NCI-H345 (cell line): ENCODE measurements at places on chromosomes 3 and 15.

GRCh38 chr3:114839476-114839875 lies 307.6 kb downstream of the ZBTB20 start:
- no peak for DNase-seq

- no peak for DNase-seq
Measured at GRCh38 chr3:125594125-125594524, 1.2 kb downstream of the OSBPL11 start.

DNA sequence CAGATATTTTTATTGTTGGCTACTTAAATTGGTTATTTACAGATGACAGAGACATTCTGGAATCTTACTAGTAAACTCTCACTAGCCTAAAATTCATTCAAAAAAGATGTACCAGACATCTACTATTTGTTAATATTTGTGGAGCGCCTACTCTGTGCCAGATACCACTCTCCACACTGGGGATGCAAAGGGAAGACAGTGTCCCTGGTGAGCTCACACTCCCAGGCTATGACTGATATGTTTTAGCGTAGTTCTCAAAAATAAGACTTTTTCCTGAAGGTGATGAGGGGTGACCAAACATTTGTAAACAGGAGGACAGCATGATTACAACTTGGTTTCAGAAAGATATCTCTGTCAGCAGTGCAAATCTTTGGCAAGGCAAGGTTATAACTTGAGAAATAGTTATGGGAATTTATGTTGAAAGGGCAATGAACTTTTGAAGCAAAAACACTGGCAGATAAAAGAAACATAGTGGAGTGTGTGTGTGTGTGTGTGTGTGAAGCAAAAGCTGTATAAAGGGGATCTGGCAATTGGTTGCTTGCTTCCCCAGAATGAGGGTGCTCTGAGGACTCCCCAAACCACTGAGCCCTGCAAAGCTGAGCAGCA lies 51.2 kb downstream of the HACD2 start:
- DNase-seq = no peak

- DNase-seq = no peak
Measured at GRCh38 chr3:102125197-102125993, 276.1 kb downstream of the NFKBIZ start.

DNA sequence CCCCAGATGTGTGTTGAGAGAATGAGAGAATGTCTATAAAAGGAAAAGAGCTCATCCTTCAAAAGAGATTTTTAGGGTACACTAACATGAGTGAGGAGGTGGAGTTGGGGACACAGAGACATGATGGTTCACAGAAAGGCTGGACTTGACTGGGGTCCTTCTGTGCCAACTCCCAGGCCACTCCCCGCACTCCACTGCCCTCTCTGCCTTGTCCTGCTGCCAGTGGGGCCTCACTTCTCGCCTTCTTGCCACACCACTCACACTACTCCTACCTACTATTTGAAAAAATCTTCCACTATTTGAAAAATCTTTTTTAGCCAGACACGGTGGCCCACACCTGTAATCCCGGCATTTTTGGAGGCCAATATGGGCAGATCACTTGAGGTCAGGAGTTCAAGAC lies 298.1 kb downstream of the EPHB1 start:
- DNase-seq = no peak

DNA sequence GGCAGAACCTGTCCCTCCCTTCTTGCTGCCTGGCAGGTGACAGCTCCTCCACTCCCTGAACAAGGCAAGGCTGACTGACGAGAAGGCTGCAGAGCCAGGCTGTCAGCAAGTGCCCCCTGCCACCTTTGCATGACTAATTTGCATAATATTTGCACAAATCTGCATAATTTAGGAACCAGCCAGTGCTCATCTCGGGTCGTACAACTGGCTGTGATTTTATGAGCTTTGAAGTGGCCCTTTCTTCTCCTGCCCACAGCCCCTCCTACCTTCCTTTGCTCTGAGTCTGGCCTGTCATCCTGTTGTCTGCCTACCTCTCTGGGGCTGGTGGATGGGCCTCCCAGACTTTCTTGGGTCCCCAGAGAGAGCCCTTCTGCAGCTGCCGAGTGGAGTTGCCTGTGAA lies 58.9 kb downstream of the LINGO1 start:
- DNase-seq = no peak

GRCh38 chr3:133271539-133271938 lies 128.3 kb upstream of the BFSP2 start:
- no peak for DNase-seq

DNA sequence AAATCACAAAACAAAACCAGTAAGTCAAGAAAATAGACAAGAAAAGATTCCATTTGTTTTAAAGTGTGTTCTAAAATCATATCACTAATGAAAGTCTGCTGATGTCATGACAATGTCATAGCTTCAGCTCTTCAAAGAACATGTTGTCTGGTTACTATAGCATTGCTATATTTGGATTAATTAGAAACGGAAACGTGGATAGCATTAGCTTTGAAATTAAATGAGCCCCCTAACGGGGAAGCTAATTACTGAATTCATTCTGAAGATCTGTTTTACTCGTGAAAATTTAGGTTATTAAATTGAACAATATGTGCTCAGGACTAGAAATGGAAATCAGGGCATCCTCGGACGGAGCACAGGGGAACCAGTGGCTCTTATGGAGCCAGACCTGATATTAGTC lies 316.7 kb upstream of the AGTR1 start:
- no peak for DNase-seq

- no peak for DNase-seq
Measured at GRCh38 chr15:99427668-99428361, 138.0 kb upstream of the MEF2A start.

DNA sequence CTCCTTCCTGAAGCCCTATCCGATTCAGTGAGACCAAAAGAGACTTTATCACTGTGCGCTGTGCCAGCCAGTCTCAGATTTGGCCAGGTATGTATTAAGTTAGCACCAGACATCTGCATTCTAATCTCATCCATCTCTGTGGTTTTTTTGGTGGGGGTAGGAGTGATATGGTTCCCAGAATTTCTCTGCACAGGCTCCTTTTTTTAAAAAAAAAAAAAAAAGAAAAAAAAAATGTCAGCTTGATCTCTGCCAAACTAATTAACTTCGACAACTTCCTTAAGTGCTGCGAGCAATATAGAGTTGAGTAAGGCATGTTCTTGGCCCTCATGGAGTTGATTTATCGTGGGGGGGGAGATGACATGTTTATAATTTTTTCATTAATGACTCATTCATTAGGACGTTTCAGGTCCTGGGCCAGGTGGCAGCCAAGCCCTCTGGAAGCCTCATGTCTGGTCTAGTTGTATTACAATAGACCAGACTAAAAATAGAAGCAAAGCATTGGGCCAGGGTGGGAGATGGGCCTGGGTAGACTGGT lies 12.9 kb downstream of the SLCO3A1 start:
- DNase-seq = no peak

DNA sequence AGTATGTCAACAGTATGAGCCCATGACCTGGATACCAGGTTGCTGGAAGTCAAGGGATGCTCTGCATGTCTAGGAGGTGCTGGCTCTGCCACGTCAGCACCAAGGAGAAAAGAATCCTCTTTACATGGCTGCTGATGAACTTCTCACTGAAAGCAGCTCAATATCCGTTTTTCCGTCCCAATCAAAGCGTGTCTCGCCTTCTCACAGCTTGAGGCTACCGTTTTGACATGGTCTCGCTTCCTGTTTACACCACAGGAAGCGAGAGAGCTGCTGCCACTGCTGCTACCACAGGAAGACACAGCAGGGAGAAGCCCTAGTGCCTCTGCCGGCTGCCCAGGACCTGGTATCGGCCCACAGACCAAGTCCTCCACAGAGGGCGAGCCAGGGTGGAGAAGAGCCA lies 27.3 kb downstream of the STARD5 start:
- DNase-seq = peak; percentile 15

GRCh38 chr3:18556503-18557135 lies 131.5 kb upstream of the SATB1 start:
- no peak for DNase-seq

DNA sequence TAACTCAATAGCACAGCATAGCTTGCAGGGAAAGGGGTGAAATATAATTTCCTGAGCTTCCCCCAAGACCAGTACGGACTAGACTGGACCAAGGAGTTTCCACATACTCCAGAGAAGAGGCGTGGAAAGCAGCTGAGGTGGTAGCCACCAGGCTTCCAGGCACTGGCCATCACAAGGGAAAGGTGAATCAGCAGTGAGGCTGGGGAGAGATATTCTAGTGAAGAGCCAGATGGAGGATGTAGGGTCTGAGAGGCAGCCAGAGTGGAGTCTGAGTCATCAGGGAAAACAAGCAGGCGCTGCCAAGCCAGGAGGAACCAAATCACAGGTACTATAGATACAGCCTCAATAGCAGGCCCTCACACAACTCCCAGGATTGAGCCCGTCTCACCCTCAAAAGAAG lies 9.6 kb upstream of the RASA2 start:
- no peak for DNase-seq

GRCh38 chr15:82900511-82901060 lies 51.9 kb downstream of the HOMER2 start:
- DNase-seq = no peak

GRCh38 chr3:187769771-187770170 lies 24.5 kb upstream of the BCL6 start:
- DNase-seq = no peak

DNA sequence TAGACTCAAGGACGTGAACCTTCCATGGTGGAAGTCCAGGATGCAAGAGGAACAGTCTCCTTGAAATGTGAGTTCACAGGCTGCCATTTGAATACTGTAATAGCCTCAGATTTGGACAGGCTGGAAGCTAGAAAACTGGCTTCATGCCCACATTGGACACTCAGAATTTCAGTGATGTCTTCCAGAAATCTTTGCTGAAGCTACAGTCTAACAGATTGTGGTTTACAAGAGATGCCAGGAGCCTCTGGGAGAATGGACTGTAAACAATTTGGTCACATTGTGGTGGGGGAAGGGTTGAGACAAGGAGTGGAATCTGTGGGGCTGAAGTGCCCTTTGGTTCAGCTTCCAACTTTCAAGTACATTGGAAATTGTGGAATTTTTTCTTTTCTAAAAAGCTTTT lies 252.0 kb upstream of the PROK2 start:
- no peak for DNase-seq

DNA sequence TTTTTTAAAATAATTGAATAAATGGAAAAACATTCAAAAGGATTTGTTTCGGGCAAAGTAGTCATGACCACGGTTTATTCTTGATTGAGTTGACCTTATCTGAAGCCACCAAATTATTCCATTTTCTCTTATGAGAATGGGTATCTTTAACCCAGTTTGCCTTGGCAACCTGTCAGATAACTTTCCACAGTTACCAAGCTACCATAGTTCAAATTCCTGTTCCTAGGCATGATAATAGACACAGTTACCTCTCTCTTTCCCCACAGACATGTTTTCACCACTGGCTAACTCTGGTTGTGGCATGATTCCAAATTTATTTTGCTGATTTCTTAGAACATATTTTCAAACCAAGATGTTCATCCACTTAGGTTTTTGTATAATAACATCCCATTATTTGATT lies 84.9 kb downstream of the NECTIN3 start:
- no peak for DNase-seq

DNA sequence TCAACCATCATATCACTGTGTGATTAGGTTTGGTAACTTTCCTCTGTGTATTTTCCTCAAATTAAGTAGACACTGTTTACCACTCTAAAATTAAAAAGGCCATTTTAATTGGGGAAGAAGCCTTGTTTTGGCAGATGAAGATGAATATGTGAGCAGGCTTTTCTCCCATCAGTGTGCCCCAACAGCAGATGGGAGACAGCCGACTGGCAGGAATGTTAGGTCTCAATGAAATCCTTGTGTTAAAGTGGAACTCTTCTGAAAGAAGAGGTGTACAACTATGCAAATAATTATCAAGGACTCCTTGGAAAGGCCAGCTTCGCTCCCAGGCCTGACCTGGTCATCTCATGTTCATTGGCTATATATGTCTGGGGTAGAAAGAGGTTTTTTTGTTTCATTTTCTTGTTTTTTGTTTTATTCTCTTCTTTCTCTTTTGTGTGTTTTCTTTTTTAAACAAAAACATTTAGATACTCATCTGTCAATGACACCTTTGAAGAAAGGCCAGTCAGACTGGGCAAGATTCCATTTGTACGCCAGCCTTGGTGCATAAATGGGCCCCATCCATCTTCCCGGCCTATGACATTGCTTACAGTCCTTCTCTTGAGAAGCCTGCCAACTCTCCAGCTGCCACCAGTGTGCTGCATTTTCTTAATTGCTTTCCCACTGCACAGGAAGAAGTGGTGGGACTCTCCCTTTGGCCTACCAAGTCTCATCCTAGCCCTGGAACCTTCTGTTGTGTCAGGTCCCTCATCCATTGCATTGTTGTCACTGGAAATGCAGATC lies 25.8 kb downstream of the LRTM1 start:
- no peak for DNase-seq

- no peak for DNase-seq
Measured at GRCh38 chr3:128997486-128998133, 3.5 kb upstream of the EFCC1 start.

GRCh38 chr3:145939431-145939830 lies 221.6 kb downstream of the PLOD2 start:
- peak; percentile 74 for DNase-seq

GRCh38 chr3:122058294-122058693 lies 3.1 kb downstream of the CD86 start:
- DNase-seq = no peak

GRCh38 chr3:148930752-148931151 lies 60.6 kb upstream of the GYG1 start:
- no peak for DNase-seq

DNA sequence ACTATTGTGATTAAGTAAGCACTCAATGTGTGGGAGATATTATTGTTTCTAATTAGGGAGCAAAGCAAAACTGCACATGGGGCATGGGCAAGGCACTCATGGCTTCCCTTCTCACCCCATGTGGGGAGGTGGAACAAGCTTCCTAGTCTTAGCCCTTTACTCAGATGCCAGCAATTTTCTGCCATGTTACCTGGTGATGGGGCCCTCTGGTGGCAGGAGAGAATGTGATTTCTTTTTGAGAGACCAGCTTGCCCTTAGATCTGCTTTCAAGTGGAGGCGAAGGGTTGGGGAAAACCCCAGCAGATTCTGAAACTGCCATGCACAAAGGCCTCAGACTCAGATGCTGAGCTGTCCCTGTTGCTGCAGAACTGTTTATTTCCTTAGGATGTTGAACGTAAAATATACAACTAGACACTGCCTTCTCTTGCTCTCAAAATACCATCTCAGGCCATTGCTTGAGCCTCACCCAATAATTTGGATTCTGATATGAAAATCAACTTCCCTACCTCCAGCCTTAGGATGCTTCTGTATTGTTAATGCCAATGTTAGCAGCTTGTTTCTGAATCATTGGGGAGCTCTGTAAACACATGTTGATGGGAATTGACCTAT lies 130.2 kb upstream of the TPRG1 start:
- DNase-seq = peak; percentile 26

DNA sequence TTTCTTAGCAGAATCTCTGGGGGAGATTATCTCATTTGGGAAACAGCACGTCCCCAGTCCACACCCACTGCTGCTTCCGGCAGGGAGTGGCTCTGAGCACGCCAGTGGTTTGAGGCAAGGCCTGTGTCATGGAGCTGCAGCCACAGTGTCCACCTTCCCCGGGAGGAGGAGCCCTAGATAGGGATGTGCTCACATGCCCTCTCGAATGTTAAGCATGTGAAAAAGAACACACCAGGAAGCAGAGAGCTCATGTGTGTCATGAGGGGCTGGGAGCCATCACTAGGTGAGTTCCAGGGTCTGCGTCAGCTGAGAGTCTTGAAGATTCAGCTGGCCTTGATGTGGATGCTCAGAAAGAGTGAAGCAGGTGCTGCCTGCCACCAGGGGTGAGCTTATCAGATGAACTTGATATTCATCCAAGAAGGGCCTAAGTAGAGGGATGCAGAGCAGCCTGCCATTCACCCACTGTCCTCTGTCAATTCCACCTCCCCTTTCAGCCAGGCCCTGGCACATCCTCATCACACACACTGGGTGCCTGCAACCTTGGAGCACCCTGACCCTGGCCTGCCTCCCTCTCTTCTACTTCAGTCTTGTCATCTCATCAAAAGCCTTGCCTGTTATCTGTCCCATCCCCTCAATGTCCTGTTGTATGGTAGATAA lies 16.3 kb downstream of the ITGA11 start:
- no peak for DNase-seq
